ENCODE measurements at places on chromosomes 5 and 9.
A peak's percentile ranks its signal among the peaks of the same experiment; 100 is the strongest.

DNA sequence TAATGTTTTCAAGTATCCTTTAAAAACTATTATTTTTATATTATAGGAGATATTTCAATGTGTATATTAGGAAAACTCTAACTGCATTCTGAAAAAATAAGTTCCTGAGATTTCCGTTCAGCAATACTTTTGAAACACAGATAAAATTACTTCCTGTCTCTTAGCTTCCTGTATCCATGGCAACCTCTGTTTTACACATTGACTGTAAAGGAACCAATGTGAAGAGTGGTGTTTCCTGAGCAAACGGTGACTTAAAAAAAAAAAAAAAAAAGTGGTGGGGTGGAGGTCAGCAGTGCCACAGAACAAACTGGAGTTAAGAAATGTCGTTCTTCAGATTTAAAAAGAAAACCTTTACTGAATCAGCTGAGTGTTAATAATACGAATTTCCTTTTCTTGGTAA lies at the start of gene LRRC70:
LRRC70 (plus strand) TSS at position 280 of the 400 bp plus-strand sequence. CDS start 620 bp downstream, outside the sequence.
- no peak for DNase-seq

DNA sequence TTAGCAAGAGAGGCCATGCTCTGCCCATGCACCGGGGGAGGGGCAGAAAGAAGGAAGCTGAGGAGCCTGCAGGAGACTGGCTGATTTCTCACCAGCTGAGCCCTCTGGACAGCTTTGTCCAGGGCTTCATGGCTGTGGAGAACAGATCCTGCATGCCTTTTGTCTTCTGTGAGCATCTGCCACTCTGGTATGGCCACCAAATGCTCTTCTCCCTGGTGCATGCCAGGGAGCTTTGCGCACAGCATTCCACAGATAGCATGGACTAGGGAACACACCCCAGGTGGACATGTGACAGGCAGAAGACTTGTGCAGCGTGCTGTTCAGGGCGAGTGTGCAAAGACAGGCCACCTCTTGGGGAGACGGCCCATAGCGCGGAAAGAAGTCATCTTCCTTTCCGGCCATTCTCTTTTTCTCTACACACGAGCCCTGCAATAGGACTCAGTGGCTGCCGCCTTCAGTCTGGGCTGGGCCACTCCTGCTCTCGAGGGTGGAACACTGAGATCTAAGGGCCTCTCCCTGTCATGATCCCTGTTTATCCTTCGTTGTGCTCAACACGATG lies 56.7 kb downstream of the GADD45G start:
- no peak for DNase-seq

DNA sequence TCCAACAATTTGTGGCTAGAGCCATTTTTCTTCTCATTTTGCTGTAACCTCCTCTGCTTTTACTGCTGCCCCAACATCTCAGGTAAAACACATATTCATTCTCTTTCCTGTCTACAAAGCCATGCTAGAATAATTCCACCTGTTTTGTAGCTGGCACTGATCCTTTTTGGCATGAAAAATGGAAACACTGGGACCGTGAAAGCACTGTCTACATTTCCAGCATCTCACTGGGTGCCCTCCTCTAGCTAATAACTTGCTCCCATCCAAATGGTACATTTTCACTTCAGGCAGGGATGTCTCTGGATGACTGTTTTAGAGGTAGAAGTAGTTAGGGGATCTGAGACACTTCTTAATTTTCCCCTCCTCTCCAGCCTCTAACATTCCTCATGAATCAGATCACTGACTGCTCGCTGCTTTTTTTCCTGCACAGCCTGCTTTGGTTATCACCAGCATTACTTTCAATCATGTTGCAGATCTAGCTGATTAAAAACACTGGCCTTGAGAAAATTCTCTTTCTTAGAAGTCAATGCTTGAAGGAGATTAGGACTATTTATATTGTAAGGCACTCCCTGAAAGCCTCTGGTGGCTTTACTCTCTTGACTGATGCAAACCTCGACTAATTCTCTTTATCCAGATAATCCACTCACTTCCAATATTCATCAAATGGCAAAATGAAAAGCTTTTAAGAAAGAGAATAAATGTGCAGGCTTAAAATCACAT lies 1312.6 kb upstream of the DMAC1 start:
- DNase-seq = no peak

GRCh38 chr5:72394688-72395087 lies 74.5 kb downstream of the PTCD2 start:
- DNase-seq = no peak

DNA sequence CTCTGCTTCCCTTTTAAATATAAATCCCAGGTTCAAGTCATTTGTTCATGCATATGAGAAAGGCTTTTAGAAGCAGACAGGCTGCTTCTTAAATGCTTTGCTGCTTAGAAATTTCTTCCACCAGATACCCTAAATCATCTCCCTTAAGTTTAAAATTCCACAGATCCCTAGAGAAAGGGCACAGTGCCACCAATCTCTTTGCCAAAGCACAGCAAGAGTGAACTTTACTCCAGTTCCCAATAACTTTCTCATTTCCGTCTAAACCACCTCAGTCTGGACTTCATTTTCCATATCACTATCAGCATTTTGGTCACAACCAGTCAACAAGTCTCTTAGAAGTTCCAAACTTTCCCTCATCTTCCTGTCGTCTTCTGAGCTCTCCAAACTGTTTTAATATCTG lies 679.8 kb upstream of the FTMT start:
- no peak for DNase-seq

GRCh38 chr5:156497804-156498208 lies 170.8 kb downstream of the SGCD start:
- peak; percentile 45 for DNase-seq

- no peak for DNase-seq
These were observed 17.2 kb downstream of the RAB14 start for GRCh38 chr9:121184463-121184862.

DNA sequence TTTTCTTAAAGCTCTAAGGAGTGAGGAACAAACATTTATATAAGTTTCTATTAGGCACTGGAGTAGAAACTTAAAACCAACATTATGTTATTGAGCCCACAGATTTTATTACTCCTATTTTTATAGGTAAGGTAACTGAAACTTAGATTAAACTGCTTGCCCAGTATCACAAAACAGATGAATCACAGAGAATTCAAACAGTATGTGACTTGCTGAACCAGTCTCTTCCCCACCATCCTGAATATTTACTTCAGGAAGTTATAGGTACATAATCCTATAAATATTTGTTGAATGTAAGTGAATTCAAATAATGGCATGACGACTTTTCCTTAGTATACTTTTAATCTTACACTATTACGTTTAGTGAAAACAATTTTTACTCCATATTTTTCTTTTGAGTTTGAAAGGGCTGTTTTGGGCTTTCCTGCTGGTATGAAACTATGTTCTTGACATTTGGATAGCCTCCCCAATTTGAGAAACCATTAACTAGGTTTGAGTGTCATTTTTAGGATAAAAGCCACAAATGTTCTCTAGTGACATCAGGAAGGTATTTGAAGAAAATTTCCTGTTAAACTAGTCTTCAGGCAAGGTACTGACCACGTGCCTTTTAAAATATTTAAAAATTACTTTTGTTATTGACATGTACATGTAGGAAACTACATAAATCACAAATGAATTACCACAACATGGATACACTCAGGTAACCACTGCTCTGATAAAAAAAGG lies 39.3 kb downstream of the PRRC1 start:
- no peak for DNase-seq

GRCh38 chr5:80034962-80035821 lies at the start of gene THBS4:
TSS of gene THBS4 (plus strand) at chr5:80035348. CDS start at chr5:80035538, 190 bp downstream.
- peak; percentile 50 for DNase-seq
